ENCODE measurements at places on chromosomes 13 and 19.

DNA sequence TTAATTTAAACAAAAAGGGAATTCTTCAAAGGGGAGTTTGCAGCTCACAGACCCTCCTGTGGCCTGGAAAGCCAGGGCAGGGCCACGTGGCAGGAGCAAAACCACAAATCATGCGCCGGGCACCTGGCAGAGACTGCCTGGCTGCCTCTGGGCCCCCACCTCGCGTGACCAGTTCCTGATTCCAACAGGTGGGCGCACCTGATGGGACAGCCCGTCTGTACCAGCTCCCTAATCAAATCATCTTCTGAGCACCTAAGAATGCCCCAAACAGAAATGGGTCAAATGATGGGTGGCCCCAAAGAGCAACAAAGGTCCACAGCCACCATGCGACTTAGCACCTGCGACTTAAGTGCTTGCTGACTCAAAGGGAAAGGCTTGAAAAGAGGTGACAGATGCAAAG, 9.2 kb downstream of the TMTC4 start:
- DNase-seq: no peak

- DNase-seq: no peak
Observed at GRCh38 chr19:40383668-40384248, 6.2 kb downstream of the HIPK4 start.

DNA sequence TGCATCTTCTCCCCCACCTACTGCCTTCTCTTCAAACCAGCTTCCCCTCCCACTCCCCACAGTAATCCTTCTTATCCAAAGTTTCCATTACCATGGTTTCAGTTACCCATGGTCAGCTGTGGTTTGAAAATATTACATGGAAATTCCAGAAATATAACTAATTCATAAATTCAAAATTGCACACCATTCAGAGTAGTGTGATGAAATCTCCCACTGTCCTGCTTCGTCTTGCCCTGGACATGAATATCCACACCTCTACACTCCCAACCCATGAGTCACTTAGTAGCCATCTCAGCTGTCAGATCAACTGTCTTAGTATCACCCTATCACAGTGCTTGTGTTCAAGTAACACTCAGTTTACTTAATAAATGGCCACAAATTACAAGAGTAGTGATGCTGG, 3.8 kb upstream of the KCTD12 start:
- DNase-seq: no peak

GRCh38 chr13:24168979-24169378, 8.5 kb downstream of the SPATA13 start:
- DNase-seq: no peak

GRCh38 chr13:47832458-47832972, 168.6 kb downstream of the SUCLA2 start:
- DNase-seq: no peak

DNA sequence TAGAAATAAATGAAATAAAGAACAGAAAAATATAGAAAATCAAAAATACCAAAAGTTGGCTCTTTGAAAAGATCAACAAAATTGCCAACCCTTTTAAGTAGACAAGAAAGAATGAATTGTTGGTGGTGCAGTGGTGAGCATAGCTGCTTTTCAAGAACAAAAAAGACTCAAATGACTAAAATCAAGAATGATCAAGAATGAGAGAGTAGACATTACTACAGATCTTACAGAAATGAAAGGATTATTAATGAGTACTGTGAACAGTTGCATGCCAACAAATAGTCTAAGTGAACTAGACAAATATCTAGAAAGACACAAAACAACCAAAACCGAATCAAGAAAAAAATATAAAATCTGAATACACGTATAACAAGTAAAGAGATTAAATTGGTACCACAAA, 53.9 kb downstream of the FNDC3A start:
- DNase-seq: no peak

GRCh38 chr13:62057286-62057685, 641.6 kb upstream of the PCDH20 start:
- no peak for DNase-seq

- peak; percentile 97 for DNase-seq
Observed at GRCh38 chr19:49451430-49452181, at the start of gene PIH1D1. PIH1D1 (minus strand) TSS chr19:49451814; CDS start chr19:49451574, 240 bp downstream.

GRCh38 chr19:49415102-49415809, 8.0 kb downstream of the PTH2 start:
- no peak for DNase-seq

- no peak for DNase-seq
Observed at GRCh38 chr19:7947939-7948338, 4.5 kb upstream of the TIMM44 start.

- DNase-seq: peak; percentile 27
Observed at GRCh38 chr19:5536337-5536894, 31.3 kb downstream of the TINCR start.

DNA sequence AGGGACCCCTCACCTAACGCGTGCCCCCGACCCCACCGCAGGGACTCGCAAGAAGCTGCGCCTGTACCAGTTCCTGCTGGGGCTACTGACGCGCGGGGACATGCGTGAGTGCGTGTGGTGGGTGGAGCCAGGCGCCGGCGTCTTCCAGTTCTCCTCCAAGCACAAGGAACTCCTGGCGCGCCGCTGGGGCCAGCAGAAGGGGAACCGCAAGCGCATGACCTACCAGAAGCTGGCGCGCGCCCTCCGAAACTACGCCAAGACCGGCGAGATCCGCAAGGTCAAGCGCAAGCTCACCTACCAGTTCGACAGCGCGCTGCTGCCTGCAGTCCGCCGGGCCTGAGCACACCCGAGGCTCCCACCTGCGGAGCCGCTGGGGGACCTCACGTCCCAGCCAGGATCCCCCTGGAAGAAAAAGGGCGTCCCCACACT, 4.7 kb upstream of the MYBPC2 start:
- DNase-seq: peak; percentile 86

DNA sequence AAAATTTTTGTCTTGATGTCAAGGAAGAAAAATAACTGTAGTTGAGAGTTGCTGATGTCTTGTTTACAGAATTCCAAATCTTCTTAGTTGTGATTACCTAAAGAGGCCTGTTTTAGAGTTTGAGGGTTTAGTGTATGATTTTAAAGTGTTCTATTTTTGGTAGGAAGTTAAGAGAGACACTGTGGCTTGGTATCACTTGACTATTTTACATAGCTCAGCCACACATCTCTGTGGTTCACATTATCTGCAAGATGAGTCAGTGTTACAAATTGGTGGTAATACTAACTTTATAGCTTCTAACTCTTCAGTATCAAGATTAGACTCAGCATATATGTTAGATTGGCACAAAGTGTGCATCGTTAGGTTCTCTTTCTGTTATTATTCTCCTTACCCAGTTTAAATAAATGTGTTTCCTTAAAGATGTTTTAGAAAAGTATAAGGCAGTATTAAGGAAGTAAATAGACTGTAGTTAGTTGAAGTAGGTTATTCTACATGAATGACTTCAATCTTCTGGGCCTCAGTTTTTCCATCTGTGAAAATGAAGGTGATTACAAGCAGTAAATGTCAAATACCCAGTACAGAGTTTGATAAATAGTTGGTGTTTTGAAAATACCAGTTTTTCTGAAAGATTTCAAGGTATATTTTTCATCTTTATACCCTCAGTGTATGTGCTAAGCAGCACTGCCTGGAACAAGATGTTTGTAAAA, 33.4 kb downstream of the COG6 start:
- DNase-seq: no peak

DNA sequence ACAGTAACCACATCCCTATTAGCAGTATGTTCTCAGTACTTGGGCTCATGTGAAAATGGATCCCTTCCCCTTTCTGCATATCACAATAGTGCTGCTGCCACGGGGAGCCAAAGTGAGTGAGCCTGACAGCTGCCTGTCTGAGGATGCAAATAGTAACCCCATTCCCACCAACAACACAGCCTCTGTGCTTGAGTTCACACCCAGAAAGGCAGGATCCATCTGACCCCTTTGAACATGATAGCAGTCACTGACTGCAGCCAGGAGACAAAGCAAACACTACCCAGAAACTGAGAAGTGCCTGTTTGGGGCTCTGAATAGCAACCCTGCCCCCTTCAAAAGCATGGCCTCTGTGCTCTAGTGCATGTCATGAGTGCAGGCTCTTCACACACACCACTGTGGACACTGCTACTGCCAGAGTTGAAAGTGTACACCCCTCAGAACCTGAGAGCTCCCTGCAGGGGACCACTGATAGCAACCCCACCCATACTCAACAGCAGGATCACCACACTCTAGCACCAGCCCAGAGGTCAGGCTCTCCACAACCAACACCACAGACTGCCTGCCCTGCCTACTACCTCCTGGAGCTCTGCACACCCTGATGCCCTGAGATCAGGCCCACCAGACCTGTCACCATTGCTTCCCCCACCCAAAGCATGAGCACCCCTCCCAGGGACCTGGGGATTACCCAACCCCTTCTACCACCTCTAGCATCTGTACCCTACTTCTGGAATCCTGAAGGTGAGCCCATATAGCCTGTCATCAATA, 1563.5 kb upstream of the PRR20A start:
- DNase-seq: no peak

DNA sequence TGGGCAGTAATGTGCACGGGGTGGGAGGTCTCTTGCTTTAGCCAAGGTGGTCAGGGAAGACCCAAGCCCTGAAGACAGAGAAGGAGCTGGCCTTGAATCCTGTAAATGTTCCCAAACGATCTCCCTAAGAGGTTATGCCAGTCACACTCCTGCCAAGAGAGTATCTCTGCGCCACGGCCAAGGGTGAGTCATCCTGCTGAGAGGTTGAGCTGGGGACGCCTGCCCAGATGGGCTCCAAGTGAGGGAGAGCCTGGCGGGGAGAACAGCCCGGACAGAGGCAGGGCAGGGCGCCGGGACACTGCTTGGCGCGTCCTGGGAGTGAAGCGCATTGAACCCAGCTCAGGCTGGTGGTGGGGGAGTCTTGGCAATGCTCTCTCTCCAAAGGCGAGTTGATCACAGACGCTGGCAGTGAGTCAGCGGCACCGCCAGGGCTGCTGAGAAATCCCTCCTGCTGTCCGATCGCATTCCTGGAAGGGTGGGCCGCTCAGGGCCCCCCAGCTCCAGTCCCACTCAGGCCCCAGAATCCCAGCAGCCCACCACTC, 16.4 kb downstream of the SULT2B1 start:
- peak; percentile 93 for DNase-seq

- DNase-seq: no peak
Observed at GRCh38 chr13:94706101-94706842, 6.1 kb downstream of the SOX21 start.

GRCh38 chr19:14830702-14831101, 4.3 kb downstream of the OR7A5 start:
- no peak for DNase-seq

DNA sequence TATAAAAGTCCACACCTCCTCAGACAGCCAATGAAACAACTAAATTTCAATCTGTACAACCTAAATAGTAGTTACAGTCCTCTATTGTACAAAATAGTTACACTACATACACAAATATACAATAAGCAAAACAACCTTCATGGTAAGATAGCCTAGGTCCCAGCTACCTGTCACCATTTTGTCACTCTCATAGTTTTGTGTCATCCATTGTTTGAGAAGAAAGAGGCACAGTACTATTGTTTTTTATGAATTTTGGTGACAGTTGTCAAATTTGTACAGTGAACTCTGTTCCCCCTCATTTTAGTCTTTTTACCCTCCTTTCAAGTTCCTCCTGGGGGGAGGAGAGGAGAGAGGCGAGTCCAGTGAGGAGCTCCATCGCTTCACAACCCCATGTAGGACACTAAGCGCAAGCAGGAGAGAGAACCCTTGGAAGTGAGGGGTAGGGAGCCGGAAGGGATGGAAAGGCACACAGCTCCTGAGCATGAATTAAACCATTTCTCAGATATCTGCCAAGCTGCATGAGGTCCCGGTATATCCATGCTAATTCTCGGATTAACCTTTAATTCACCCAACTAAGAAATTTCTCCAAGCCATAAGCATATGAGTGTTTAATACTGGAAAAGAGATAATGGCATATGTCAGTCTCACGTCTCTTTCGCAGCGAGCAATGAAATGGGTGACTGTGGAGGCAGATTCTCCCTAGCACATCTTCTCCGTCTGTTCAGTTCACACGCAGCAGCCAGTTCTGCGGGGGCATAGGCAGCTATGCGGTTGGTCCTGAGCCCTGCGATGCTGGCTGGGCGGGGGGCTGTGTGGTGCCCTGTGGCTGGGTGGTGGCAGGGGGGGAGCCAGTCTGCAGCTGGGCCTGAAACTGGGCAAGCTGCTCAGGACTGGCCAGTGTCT, 60.5 kb downstream of the SERP2 start:
- DNase-seq: no peak

GRCh38 chr13:21124852-21125251, 51.5 kb downstream of the SKA3 start:
- no peak for DNase-seq

GRCh38 chr13:29753618-29754472, 96.6 kb downstream of the UBL3 start:
- DNase-seq: no peak

GRCh38 chr13:37811441-37811840, 58.1 kb downstream of the TRPC4 start:
- no peak for DNase-seq

- DNase-seq: no peak
Observed at GRCh38 chr13:97716746-97717145, 236.7 kb upstream of the IPO5 start.

GRCh38 chr13:24694907-24695306, 14.7 kb downstream of the ATP12A start:
- DNase-seq: peak; percentile 3

DNA sequence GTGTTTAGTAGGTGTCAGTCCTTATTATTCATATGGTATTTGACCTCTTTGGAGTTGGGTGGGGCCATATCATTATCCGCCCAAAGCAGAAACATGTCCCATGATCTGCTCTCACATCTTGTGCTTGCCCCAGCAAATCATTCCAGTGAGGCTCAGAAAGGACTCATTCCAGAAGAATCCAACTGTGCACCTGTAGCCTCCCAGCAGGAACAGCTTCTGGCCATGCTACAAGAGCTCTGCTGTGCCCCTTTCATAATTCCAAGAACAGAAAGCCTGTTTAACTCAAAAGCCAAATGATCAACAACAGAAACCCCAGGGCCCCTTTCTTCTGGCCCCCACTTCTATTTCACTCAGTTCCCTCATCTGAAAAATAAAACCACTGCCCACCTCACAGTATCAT, 673.1 kb downstream of the DIAPH3 start:
- no peak for DNase-seq

- no peak for DNase-seq
Observed at GRCh38 chr13:87827479-87827878, 156.3 kb downstream of the SLITRK5 start.

- no peak for DNase-seq
Observed at GRCh38 chr19:31749231-31749630, 400.0 kb upstream of the TSHZ3 start.

GRCh38 chr19:53772943-53773342, 51.2 kb downstream of the NLRP12 start:
- no peak for DNase-seq

- no peak for DNase-seq
Observed at GRCh38 chr19:21047716-21048115, 27.3 kb downstream of the ZNF430 start.

DNA sequence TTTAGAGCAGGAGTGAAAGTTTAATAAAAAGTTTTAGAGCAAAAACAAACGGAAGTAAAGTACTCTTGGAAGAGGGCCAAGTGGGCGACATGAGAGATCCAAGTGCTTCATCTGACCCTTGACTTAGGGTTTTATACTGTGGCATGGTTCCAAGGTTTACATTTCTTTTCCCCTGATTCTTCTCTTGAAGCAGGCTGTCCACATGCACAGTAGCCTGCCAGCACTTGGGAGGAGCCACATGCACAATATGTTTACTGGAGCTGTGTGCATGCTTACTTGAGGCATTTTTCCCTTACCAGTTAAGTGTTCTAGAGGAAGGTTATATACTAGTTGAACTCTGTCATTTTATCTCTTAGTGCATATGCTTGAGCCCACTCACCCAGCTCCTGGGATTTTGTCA, 295.6 kb downstream of the TBC1D4 start:
- DNase-seq: no peak

All from psoas muscle (tissue), 8 donors.